Kidney tubule cell (primary cell): ENCODE measurements at places on chromosomes 4 and X.

DNA sequence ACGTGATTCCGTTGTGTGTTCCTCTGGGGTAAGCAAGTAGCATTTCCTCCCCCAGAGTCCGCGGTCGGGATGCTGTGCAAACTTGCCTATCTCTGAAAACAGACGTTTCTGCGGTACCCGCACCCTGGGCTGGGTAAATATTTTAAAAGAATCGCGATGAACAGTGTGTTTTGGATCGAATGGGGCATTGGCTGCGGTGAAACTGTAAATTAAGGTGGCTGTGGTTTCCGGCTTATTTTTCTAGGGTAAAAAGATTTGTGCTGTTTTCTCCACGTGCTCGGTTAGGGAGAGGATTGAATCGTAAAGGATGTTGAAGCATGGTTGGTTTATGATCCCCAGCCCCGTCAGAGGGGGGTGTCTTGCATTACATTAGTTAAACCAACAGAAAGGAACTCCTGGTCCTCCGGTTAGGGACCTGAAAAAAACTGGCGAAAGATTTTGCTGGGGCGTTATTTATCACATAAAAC is 1.2 kb downstream of the HHIP start:
- DNase-seq = peak; percentile 18

- peak; percentile 99 for DNase-seq
These were observed 24.9 kb downstream of the FGFBP1 start for GRCh38 chr4:15913631-15913970.

DNA sequence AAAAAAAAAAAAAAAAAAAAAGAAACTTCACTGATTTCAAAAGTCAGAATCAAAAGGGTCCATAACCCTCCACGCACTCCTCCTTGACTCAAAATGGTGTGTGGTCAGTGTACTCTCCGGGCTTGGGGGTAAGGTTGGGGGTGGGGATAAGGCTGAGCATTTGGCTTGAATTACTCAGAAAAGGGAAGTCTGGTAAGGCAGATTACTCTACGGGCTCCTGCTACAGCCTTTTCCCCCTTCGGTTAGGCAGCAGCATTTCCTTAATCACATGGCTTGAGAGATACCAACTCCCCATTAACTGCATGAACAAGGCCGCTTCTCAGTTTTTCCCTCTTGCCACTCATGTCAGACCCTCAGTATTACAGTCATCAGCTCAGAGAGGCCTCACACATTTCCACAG is 135.4 kb upstream of the DUSP21 start:
- DNase-seq = no peak

DNA sequence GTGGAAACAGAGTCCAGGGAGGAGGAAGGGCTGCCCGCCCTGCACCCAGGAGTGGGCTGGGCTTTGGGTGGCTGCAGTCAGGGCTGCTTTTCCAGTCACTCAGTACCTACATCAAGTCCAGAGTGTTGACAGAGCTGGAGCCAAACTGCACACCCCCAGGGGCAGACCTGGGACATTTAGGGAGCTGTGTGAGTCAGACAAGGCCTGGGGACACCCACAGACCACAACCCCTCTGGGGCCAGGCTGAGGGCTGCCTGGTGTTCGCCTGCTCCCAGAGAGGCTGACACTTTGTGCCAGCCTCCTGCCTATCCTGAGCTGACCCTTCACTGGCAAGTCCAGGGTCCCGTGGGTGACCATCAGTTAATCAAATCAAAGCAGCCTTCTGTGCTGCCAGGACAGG is 240.0 kb downstream of the BCOR start:
- no peak for DNase-seq

DNA sequence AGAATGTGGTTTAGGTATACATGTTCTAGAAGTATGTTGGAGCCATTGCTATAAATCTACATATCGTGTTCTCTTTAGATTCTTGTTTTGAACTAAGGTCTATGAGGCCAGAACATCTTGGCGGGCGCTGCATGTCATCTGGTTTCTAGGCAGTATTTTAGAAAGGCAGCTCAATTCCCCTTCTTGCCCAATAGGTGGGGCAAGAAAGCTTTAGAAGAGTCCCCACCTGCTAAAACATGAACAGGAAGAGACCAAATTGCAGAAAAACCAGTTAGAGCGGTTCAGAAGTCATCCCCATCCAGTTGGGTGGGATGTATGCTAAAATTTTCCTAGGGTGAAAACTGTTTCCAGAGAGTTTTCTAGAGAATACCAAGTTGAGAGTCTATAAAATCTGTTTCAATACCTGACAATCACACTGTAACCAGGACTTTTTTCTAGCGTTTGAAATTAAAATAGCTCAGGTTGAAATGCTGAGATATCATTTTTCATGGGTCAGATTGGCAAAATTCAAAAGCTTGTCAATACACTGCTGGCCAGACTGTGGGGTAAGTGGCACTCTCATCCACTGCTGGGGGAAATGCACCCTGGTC is 17.5 kb upstream of the SH3KBP1 start:
- peak; percentile 71 for DNase-seq

DNA sequence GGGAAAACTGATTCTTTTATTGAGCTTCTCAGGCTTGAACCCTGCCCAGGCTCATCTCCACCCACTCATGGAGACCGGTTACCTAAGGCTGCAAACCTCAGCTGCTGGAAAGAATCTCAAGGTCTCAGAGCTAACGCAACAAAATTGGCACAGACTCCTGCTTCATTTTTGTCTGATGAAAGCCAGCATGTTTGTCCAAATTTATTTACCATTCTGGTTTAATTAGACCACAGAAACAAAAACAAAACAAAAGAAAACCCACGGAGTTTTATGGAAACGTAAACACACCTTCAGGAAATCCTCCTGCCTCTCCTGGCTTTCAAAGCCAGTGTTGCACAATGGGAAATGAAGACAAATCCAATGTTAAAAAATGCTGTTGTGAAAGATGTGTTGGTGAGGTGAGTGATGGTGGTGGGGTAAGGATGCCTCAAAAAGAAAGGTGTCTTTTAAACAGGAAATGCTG is 56.4 kb upstream of the PDLIM3 start:
- DNase-seq = no peak

DNA sequence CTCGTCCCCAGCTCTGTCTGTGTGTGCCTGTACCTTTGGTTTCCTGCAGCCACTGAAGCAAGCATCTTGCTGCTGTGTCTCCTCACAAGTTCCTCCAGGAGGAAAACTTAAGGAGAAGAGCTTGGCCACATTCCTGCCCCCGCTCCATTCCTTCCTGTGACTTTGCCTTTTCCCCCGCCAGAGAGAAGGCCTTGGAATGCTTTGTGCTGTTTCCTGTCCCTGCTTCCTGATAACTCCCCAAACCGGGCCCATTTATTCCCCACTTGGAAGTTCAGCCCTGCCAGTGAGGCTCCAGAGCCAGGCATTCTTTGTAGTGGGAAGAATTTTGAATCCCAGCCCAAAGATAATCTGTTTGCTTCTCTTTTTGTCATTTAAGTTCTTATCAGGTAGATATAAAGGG is 33.1 kb downstream of the SMIM10L2A start:
- DNase-seq = no peak

GRCh38 chr4:102390438-102390837 is 45.2 kb upstream of the SLC39A8 start:
- peak; percentile 82 for DNase-seq

DNA sequence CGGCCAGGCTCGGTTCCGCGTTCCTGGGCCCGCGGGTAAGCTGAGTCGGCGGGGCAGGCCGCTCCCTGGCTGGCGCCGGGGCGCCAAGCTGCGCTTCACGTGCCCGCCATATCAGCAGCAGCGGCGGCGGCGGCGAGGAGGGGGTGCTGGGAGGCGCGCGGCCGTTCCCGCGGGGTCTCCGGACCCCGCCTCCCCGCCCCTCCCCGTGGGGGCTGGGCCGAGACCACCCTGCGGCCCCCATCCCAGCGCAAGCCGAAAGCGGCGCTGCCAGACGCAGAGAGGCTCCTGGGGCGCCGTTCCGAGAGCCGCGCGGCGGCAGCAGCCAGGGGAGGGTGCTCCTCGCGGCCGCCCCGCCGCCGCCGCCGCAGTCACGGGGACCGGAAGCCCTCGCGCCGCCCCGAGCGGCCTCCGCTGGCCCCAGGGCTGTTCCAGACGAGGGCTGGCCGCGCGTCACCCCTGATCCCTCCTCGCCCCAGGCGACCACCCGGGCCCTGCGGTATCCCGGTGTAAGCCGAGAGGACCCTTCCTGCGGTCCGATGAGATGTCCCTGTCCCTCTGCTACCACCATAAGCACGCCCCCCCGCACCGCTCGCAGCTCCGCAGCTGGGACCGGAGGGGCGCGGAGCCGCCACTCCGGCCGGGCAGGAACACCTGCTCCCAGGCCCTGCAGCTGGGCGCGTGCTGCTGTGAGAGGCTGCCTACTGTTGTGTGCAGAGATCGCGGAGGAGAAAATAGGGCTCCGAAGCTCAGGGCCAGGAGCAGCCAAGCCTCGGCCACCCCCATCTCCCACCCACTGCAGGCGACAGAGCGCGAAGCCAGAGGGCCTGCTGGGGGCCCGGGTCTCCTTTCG is 7.5 kb upstream of the BCOR start:
- DNase-seq = peak; percentile 42

- DNase-seq = peak; percentile 84
These were observed 173.9 kb upstream of the PGRMC2 start for GRCh38 chr4:128461291-128462102.

DNA sequence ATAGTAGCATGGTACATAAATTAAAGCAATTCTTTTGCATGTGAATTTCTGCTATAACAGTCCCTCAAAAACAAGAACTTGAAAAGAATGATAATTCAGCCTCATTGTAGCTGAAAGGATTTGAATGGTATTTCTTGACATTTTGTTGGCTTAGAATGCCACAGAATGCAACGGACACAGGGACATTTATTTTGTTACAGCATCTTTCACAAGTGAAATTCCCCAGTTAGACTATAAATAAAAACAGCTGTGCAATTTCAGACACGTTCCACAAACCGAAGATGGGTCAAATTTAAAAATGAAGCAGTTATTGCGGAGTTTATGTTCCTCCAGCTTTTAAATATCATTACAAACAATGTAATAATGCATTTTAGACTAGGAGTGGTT is 82.8 kb upstream of the AMELX start:
- DNase-seq = no peak

- peak; percentile 22 for DNase-seq
These were observed 163.9 kb downstream of the KDR start for GRCh38 chr4:54961357-54961975.

DNA sequence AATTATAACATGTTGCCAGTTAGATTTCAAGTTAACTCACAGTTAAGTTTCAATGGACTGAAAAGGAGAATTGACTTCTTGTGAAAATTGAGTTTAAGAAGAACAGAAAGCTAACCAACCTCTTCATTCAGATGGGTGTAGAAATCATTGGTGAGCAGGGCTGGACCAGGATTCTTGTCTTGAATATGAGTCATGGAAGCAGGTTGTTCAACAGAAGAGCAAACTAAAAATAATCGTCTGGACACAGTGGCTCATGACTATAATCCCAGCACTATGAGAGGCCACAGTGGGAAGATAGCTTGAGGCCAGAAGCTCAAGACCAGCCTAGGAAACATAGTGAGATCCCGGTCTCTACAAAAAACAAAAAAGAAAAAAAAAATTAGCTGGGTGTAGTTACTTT is 98.2 kb downstream of the ARSJ start:
- peak; percentile 64 for DNase-seq

DNA sequence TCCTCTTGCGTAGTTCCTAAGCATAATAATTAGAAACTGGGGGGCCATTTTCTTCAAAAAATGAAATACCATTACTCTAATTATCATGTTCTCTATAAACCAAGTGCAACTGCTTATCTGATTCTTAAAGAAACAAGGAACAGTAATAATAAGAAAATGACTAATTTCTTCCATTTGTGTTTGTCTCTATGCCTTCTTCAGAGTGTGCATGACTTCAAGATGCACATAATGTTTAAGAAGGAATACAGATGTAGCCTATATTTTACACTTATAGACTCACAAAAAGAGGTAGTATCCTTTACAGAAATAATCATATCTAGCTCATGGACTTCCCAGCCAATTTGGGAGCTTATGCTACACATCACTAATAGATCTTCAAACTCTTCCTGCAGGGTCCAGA is 131.7 kb downstream of the CHRNA9 start:
- no peak for DNase-seq

DNA sequence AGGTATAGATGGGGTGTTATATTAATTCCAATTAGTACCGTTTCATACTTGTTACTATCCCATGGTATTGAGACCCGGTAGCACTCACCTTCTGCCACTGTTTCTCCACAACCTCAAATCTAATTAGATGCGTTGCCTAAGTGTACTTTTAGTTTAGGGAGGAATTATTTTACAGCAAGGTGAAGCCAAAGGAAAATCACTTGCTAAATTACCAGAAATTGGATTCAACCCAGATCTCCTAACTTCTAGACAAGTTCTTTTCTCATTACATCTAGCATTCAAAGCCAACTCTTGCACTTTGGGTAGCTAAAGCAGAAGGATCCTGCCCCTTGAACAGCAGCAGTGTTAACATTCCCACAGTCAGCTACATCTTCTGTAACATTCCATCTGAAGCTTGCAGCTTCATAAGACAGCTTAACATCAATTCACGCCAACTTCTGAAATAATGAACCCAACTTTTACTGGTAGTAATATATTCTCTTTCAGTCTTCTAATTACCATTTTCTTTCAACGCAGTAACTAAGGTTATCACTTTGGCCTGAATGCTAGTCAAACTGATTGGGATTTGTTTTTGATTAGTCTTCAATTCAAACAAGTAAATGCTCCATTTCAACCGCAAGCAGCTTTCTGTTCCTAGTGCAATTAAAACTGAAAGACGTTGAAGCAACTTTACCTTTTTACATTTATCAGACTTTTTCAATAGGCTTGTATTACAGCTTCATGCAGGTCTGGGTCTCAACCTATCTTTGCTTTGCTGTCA is 934 bp upstream of the SEC31A start:
- DNase-seq = no peak

GRCh38 chrX:43225626-43226328 is 430.3 kb upstream of the MAOA start:
- peak; percentile 32 for DNase-seq

DNA sequence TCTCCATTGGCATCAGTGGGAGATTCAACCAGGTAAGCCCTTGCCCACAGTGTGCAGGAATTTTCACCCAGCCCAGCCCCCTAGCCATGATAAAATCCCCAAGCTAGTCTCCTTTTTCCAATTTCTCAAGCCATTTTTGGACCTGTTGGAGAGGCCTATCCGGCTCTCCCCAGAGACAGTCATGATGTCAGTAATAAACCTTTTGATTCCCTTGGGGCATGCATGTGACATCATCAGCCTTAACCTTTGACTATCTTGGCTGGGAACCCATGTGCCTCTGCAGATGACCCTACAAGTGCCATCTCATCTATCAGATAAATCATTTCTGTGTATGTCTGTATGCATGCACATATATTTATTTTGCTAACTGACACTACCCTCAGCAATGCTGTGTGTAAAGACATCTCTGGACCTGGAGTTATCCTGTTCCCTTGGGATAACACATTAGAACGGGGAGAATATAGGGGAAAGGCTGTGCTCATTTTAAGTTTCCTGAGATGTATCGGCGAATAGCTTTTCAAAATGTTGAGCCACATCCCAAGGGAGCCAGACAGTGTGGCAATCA is 51.0 kb downstream of the CYTL1 start:
- DNase-seq = no peak

DNA sequence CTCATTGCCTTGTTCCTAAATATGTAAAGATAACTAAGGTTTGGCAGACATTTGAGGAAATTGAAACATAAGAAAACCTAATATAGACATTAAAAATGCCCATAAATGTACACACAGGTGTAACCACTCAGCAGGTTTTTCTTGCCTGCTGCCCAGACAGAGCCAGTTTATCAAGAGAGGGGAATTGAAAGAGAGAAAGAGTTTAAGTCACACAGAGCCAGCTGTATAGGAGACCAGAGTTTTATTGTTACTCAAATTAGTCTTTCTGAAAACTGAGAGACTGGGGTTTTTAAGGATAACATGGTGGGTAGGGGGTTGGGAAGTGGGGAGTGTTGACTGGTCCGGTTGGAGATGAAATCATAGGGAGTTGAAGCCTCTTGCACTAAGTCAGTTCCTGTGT is 119.0 kb downstream of the CFAP299 start:
- peak; percentile 9 for DNase-seq

- no peak for DNase-seq
These were observed 254.9 kb downstream of the RCHY1 start for GRCh38 chr4:75259306-75259705.
